ENCODE measurements at places on chromosomes 12 and 14. TPM values are rescaled to one million over a fixed set of nuclear protein-coding genes. Genes with fewer than 3 reads are reported as not detected.

DNA sequence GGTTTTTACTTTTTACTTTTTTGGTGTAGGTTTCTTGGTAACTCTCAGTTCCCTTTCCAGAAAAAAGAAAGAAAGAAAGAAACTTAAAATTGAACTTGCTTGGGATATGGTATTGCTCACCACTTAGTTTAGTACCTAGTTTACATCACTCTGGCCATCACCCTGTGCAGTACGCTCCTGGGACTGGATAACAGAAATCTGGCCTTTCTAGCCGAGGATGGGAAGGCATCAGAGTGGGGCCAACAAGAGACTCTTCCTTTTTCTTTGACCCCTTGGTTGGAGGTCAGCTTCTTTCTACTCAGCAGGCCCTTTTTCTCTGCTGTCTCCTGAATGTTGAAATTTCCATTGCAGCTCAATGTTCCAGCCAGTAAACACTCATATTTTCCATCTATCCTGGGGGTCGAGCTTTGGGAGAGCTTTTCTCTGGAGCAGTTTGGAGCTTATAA, 156.6 kb downstream of the TGFB3 start:
- no peak for DNase-seq

TNFAIP2 gene
- 254 TPM for polyA plus RNA-seq

- DNase-seq, result no peak
Measured at GRCh38 chr12:6444031-6444430, 724 bp upstream of the CD27 start.

- no peak for DNase-seq
Measured at GRCh38 chr14:70801836-70802235, 7.5 kb downstream of the MAP3K9 start.

SSTR1 gene
- polyA plus RNA-seq, result not detected

DNA sequence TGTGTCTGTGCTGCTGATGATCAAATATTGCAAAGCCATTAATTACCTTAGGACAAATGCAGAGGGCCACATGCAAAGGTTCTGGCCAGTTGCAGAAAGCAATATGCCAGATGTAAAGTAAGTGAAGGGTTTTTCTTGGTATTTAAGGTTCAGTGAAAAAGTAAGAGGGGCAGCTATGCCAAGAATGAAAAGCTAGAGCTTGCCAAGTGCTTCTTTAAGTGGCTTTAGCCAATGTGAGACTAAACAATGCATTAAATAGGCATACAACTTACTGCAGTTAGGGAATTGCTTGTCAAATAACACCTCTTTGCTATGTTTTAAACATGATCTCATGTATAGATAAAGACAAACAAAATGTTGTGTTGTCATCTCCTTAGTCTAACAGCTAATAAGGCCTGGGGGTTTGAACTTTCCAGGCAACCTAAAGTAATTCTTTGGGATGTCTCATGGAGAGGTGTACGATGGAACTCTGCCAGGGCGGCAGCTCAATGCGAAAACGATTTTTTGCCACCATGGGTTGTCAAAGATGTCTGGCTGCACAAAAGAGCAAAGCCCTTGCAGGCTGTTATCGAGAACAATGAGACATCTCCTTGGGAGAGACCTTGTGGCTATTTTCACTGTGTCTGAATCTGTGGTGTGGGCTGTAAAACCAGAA, 12.0 kb downstream of the IGF1 start:
- DNase-seq, result no peak

DNA sequence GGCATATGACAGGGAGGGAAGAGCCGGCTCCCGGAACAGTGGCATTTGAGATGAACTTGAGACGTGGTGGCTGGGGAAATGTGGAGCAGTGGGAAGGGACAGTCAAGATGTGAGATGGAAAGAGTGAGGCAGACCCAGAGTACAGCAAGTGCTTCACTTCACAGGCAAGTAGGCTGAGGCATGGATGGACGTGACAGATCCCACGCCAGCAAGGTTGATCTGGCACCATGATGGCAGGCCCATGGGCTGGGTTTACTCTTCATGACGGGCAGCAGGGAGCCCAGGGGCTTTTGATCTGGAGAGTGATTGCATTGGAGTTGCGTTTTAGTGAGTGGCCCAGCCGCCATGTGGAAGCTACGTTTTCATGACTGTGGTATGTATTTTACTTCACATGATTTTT, 17.9 kb upstream of the EML1 start:
- no peak for DNase-seq

DNA sequence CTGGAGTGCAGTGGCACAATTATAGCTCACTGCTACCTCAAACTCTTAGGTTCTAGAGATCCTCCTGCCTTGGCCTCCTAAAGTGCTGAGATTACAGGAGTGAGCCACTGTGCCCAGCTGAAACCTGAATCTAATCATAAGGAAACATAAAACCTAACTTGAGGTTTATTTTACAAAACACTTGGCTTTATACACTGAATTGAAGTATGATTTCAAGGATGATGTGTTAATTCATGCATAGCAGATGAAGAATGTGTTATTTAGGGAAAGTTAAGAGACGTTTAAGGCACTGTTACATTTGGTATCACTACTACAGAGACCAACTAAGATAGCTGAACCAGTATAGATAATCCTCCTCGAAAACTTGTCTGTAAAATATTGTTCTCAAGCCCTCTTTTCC, 6.4 kb downstream of the DICER1 start:
- no peak for DNase-seq
